Stimulated activated CD4-positive, alpha-beta T cell treated with anti-CD3 and anti-CD28 coated beads, Interleukin-15, amount 100 ng/mL, for 48 hours (primary cell): ENCODE measurements at places on chromosomes 13 and 19.

DNA sequence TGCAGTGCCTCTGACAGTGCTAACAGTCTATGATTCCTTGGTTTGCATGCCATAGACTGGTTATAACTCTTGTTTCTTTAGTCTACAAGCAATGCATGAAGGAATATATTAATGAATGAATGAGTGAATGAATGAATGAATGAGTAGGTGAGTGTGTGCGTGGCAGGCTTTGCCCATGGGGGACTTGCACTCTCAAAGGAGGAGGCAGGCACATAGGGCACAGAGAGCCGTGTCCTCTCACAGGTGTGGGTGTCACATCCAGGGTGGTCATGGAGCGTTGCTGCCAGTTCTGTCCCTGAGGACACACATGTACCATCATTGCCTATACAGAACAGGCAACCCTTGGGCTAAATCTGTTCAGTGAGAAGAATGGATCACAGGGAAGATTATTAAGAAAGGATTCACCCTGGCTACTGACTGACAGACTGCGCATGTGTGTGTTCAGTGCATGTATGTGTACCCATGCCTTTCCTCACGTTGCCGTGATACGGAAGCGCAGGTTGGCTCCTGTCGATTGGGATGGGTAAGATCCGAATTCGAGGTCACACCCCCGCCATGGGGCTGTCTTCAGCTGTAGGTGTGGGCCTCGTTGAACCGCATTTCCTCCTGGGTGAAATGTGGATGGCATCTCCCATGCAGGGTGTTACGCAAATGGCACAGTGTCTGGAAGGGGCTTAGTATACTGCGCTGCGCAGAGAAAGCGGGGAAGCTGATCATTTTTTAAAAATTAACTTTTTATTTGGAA, 161.4 kb downstream of the STK24 start:
- DNase-seq = no peak

DNA sequence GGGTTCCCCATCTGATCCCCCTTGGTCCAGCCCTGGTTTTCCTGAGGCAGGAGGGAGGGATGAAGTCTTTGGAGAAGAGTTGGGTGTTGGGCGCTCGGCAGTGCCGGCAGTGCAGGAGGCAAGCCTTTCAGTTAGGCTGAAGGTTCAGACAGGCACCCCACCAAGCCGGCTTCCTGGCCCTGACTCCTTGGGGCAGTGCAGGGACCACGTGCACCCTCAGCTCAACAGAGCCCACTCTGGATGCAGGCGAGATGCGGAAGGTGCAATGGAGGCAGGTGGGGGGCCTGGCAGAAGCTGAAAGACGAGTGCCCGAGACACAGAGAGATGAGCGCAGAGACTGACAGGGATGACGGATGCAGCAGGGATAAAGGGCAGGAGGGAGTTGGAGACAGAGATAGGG, 11.1 kb downstream of the MAMSTR start:
- DNase-seq = no peak

DNA sequence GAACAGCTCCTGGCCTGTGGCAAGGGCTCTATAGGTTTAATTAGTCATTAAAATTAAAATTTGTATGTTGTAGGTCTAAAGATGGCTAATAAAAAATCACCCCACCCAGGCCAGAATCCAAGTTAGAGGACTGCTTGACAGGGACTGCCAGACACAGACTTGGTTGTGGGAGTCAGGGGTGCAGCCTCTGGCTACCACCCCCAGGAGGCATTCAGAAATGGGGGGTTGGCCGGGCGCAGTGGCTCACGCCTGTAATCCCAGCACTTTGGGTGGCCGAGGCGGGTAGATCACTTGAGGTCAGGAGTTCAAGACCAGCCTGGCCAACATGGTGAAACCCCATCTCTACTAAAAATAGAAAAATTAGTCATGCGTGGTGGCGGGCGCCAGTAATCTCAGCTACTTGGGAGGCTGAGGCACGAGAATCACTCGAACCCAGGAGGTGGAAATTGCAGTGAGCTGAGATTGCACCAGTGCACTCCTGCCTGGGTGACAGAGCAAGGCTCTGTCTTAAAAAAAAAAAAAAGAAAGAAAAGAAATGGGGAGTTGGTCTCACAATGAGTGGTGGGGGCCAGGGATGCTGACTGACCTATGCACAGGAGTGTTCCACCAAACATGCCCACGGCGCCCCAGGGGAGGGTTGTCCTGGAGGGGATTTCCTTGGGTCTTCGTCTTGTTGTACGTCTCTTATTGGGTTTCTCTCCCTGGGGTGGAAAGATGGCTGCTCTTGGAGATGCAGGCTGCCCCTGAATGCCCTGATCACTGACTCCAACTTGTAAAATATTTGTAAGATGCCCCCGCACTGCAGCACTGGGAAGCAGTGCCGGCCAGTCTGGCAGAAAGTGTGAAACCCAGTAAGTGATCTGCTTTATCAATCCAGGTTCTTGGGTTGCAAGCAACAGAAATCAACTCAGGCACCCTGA, 68.8 kb downstream of the SIPA1L3 start:
- DNase-seq = no peak

DNA sequence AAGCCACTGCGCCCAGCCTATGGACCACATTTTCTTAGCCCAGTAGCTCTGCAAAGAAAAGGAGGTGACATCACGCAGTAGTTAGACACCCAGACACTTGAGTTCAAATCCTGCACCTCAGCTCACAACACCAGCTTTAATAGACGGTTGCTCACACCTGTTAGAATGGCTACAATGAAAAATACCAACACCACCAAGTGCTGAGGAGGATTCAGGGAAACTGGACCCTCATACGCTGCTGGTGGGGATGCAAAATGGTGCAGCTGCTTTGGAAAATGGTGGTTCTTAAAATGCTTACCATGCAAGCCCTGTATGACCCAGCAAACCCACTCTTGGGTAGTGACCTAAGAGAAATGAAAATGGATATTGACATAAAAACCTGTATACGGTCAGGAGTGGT, 11.7 kb upstream of the DOCK6 start:
- DNase-seq = no peak

- DNase-seq = no peak
These were observed 261.6 kb downstream of the GPC5 start for GRCh38 chr13:91660076-91660415.

DNA sequence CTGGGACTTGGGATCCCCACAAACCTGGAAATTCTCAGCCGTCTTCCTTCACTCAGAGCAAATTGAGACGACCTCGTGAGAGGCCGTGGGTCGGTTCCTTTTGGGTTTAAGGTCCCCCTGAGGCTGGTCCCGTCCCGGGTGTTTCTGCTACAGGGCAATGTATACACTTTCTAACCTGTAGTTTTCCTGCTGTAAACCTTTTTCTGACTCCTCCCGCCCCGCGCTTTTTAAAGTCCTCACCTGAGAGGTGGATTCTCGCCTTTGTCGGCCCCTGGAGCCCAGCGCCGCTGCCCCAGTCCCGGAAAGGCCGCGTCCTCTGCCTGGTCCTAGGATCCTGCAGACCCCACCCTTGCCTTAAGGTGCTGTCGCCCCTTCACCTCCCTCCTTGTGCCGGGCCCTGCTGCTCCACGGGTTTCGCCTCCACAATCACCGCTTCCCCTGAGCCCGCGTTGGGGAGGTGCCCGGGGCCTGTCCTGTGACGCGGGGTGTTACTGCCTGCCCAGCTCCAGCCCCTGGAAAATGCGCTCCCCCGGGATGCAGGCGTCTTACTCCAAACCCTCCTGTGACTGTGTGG, 391 bp downstream of the ZNF761 start:
- peak; percentile 10 for DNase-seq

- no peak for DNase-seq
These were observed 47.4 kb upstream of the TUBGCP3 start for GRCh38 chr13:112635323-112635722.

GRCh38 chr19:55080968-55081769, 5.5 kb downstream of the EPS8L1 start:
- DNase-seq = peak; percentile 89

DNA sequence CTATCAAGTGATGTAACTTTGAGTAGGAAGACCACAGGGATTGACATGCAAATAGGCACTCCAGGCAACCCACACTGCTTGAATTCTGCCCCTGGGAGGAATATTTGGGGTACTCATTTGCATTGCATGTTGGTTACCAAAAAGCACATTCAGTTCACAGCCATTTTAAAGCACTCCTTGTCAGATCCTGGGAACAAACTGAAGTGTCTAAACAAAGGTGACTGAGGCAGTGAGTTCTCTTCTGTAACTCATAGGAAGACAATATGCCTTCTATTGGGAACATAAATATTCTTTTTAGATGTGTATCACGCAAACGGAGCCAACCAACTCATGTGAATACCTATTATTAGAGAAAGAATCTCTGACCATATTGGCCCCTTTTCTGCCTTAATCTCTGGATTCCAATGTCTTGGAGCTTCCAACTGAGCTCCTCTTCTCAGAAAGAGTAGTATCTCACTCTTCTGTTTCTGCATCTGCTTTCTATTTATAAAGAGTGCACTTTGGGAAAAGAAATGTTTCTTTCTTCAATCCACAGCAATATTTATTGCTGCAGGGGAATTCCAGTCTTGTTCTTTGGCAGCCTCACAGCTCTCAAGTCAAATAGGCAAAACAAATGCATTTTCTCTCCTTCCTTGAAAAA, 125.7 kb upstream of the NBEA start:
- DNase-seq = no peak

DNA sequence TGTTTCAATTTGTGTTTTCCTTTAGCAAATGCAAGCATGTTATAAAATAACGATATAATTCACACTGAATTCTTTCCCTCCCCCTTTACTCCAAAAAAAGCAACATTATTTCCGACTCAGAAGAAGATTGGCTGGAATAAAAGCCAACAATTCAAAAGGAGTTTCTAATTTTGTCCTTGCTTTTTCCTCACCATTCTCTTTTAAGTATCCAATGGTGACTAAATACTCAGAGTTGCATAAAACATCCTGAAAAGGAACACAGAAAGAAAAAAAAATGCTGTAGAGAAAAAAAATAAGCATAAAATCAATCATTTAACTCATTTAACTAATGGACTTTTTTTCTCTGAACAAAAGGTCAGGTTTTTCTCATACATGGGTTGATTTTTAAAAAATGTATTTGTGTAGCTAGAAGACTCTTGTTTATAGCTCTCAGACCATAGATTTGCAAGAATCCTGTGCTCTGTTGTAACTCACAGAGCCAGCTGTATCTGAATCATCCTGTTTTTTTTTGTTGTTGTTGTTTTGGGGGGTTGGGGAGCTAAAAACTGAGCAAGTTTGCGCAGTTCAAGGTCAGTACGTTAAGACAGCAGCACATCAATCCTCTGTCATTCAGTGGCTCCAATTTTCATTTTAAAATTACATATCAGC, 108.1 kb downstream of the PCDH17 start:
- DNase-seq = no peak

- no peak for DNase-seq
These were observed 198.8 kb downstream of the EFNB2 start for GRCh38 chr13:106336668-106337067.
